ENCODE measurements at places on chromosomes 11 and 22.

GRCh38 chr22:42962295-42963230, 52.4 kb downstream of the PACSIN2 start:
- peaks cover 82% of the 10 kb centered on the region for H3K4me1 ChIP-seq
- peaks cover 12% of the 10 kb centered on the region for H3K36me3 ChIP-seq
- H3K27me3 ChIP-seq, result peaks cover 15% of the 10 kb centered on the region
- H3K27ac ChIP-seq, result no peak overlapping the region
- H3K4me3 ChIP-seq, result no peak overlapping the region

DNA sequence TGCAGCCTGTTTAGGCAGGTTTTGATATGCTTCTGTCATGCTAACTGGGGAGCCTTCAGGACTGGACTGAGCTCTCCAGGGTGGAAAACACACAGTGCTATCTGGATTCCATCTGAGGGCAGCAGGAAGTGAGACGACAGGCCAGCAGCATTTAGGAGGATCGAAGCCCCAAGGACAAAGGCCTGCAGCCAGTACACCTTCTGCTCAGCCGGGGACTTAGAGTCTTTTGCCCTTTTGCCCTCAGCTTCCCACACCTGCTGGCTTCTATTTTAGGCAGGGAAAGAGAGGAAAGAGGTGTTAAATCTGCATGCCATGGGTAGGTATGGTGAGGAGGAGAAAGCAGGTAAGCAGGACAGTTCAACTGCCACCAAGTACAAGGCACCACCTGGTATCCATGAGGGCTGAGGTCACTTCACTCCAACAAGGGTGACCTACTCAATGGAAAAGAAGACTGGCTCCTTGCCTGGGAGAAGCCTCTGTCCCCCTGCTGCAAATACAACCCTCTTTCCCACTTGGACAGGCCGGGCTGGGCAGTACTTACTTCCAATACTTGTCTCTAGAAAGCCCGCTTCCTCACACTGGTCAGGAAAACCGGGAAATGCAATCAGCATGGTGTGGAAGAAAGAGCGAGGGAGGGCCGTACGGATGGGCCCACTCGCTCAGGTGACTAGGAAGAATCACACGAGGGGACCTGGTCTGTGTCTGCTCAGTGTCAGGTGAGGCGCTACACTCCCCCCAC, 12.3 kb downstream of the LARGE2 start:
- DNase-seq, result no peak
- no peaks in the 10 kb centered on the region for H3K4me1 ChIP-seq
- peaks cover 7% of the 10 kb centered on the region for H3K27me3 ChIP-seq
- H3K4me3 ChIP-seq, result no peak overlapping the region

DNA sequence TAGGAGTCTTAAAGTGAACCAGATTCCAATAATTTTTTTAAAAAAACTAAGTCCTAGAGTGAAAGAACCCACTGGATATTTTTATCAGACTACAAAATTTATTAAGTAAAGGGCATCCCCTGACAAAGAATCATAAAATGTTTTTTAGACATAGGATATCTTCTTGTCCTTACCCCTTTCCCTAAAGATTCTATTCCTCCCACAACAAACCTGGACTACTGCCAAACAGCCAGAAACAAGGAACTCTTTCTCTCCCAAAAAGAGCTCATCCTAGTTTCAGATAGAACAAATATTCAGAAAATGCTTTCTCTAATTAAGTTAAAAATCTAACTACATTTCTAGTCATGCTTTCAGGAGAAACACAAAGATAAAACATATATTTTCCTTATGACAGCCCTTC, 327.1 kb downstream of the FAM181B start:
- H3K27me3 ChIP-seq, result peaks cover 1% of the 10 kb centered on the region
- DNase-seq, result no peak
- no peaks in the 10 kb centered on the region for H3K36me3 ChIP-seq
- H3K4me3 ChIP-seq, result no peak overlapping the region
- no peaks in the 10 kb centered on the region for H3K4me1 ChIP-seq

DNA sequence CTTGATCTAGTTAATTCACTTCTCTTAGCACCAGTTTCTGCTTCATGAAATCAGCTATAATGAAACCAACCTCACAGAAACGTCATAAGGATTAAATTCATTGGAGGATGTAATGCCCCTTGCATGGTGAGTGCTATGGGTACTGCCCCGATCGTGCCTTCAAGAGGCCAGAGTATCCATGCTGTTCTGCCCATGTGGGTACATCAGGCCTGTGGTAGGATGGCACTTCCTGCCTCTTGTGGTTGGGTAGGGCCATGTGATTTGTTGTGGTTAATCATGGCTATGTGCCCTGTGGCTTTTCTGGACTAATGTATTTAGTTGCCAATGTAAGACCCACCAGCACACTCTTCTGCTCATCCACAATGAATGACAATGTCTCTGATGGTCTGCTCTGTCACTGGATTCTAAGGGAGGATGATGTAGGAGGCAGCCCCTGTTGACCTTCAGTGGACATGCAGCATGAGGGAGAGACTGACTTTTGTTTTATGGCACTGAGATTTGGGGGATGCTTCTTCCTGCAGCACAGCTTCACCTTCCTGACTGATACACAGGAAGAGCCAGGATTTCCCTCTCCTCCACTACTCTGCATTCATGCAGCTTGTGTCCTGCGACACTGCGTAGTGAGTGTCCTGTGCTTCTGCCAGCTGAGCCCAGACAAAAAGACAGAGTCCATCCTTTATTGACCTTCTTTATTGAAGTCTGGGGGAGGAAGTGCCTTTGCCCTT, 66.2 kb downstream of the DHCR7 start:
- DNase-seq, result no peak
- no peak overlapping the region for H3K4me3 ChIP-seq
- no peaks in the 10 kb centered on the region for H3K4me1 ChIP-seq
- H3K36me3 ChIP-seq, result peaks cover 4% of the 10 kb centered on the region

DNA sequence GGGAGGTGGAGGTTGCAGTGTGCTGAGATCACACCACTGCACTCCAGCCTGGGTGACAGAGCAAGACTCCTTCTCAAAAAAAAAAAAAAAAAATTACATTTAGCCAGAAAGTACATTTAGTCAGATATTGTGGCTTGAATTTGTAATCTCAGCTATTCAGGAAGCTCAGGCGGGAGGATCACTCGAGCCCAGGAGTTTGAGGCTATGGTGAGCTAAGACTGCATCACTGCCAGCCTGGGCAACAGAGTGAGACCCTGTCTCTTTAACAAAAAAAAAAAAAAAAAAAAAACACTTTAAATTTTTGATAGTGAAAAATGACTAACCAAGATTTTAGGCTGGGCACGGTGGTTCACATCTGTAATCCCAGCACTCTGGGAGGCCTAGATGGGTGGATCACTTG, 27.3 kb downstream of the MRTFA start:
- no peaks in the 10 kb centered on the region for H3K36me3 ChIP-seq
- DNase-seq, result no peak
- no peak overlapping the region for H3K27ac ChIP-seq
- H3K4me3 ChIP-seq, result no peak overlapping the region
- H3K4me1 ChIP-seq, result peaks cover 18% of the 10 kb centered on the region

DNA sequence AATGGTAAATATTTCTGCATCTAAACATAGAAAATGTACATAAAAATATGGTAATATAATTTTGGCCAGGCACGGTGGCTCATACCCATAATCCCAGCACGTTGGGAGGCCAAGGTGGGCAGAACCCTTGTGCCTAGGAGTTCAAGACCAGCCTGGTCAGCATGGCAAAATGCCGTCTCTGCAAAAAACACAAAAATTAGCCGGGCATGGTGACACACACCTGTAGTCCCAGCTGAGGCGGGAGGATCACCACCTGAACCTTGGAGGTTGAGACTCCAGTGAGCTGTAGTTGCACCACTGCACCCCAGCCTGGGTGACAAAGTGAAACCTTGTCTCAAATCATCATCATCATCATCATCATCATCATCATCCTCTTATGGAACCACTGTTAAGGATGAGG, 230.6 kb upstream of the NCAM1 start:
- no peak overlapping the region for H3K27ac ChIP-seq
- H3K4me3 ChIP-seq, result no peak overlapping the region
- DNase-seq, result no peak
- no peaks in the 10 kb centered on the region for H3K27me3 ChIP-seq

GRCh38 chr22:31248138-31248745, 36.1 kb downstream of the LIMK2 start:
- peaks cover 51% of the 10 kb centered on the region for H3K4me1 ChIP-seq
- peak overlapping the region; percentile 43 for H3K27ac ChIP-seq
- peaks cover 16% of the 10 kb centered on the region for H3K36me3 ChIP-seq
- peak; percentile 28 for DNase-seq

GRCh38 chr22:22552630-22553029, 6.4 kb downstream of the PRAME start:
- H3K4me1 ChIP-seq, result no peaks in the 10 kb centered on the region
- H3K36me3 ChIP-seq, result no peaks in the 10 kb centered on the region
- no peak overlapping the region for H3K4me3 ChIP-seq
- H3K27me3 ChIP-seq, result peaks cover 3% of the 10 kb centered on the region

- H3K36me3 ChIP-seq, result no peaks in the 10 kb centered on the region
- H3K4me3 ChIP-seq, result no peak overlapping the region
These were observed 35.3 kb upstream of the KIRREL3 start for GRCh38 chr11:127035824-127036223.

DNA sequence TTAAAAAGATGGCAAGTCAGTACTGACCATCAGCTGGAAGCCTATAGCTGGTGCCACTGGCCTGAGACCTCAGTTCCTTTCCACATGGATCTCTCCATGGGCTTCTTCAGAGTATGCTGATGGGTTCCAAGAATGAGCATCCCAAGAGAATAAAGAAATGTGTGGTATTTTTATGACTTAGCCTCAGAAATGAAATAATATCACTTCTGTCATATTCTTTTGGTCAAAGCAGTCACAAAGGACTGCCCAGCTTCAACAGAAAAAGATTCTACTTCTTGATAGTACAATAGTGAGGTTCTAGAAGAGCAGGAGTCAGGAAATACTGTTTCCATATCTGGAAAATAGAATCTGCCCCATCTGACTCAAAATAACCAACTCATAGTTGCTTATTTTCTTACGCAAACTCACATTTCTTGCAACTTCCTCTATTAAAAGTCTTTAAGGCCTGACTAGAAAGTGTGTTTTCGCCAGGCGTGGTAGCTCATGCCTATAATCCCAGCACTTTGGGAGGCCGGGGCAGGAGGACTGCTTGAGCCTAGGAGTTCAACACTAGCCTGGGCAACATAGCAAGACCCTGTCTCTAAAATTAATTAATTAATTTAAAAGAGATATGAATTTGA, 116.9 kb downstream of the SIK3 start:
- no peak overlapping the region for H3K4me3 ChIP-seq
- no peak for DNase-seq
- peaks cover 4% of the 10 kb centered on the region for H3K36me3 ChIP-seq
- no peak overlapping the region for H3K27ac ChIP-seq
- H3K4me1 ChIP-seq, result peaks cover 16% of the 10 kb centered on the region

- peaks cover 11% of the 10 kb centered on the region for H3K27me3 ChIP-seq
- DNase-seq, result no peak
- no peak overlapping the region for H3K4me3 ChIP-seq
- H3K4me1 ChIP-seq, result peaks cover 4% of the 10 kb centered on the region
These were observed 10.0 kb downstream of the TMEM132A start for GRCh38 chr11:60934124-60934789.

- H3K36me3 ChIP-seq, result peaks cover 2% of the 10 kb centered on the region
- H3K4me1 ChIP-seq, result peaks cover 4% of the 10 kb centered on the region
- peaks cover 6% of the 10 kb centered on the region for H3K27me3 ChIP-seq
- H3K27ac ChIP-seq, result no peak overlapping the region
These were observed 1.2 kb upstream of the CXCR5 start for GRCh38 chr11:118882491-118882890.

DNA sequence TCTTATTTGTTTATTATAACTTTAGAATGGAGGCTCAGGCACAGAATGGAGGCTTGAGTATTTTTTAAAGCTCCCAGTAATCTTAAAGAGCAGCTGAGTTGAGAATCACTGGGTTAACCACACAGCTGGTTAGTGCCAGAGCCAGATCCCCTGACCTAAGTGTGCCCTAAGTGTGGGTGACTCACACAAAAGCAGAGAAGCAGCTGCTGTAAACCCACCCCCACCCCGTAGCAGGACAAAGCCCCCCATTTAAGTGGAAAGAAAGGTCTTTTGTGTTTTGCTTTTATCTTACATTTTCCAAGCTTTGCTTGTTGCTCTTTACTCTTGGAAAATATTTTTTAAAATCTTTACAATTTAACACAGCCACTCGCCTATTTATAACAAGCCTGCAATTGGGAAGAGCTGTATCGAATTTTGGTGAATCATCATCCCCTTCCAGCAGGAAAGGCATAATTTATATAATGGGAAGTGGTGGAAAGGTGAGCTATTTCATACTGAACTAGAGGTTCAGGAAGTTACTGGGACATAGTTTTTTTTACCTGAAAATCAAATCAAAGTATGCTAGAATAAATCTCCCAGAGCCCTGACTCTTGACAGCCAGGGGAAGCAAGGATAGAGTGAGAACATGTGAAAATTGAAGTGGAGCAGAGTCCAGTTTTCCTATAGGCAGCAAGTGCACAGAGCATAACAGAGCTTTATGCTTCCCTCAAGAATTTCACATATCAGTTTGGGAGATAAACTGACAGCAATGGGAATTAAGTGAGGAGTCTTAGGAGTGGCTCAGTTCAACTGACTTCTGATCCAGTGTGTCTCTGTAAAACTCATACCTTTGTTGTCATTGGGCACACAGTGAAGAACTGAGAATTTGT, 405.7 kb downstream of the AASDHPPT start:
- H3K36me3 ChIP-seq, result no peaks in the 10 kb centered on the region
- H3K27me3 ChIP-seq, result no peaks in the 10 kb centered on the region
- H3K27ac ChIP-seq, result no peak overlapping the region

DNA sequence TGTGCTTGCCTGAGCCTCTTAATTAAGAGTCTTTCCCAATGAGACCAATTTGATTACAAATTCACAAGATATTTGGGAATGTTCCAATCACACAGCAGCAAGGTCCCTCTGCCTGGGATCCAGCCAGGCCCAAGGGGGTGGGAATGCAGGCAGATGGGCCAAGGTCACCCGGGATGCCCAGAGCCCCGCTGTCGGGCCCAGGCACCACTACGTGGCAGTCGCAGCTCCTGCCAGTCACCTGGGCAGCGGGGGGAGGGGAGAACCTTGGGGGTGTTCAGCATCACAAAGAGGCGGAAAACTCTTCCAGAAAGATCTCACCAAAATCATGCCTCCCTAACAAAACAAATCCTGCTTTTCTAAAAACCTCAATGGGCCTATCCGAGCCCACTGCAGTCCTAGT, 30.9 kb downstream of the PPM1F start:
- peaks cover 3% of the 10 kb centered on the region for H3K4me1 ChIP-seq
- H3K27me3 ChIP-seq, result peaks cover 4% of the 10 kb centered on the region
- H3K4me3 ChIP-seq, result no peak overlapping the region
- no peak for DNase-seq

GRCh38 chr11:27701355-27702105, 1.3 kb upstream of the BDNF start:
- peaks cover 15% of the 10 kb centered on the region for H3K4me1 ChIP-seq
- H3K36me3 ChIP-seq, result no peaks in the 10 kb centered on the region
- no peak for DNase-seq
- no peak overlapping the region for H3K27ac ChIP-seq
- H3K27me3 ChIP-seq, result peaks cover 15% of the 10 kb centered on the region
- peak overlapping the region; percentile 92 for H3K4me3 ChIP-seq

DNA sequence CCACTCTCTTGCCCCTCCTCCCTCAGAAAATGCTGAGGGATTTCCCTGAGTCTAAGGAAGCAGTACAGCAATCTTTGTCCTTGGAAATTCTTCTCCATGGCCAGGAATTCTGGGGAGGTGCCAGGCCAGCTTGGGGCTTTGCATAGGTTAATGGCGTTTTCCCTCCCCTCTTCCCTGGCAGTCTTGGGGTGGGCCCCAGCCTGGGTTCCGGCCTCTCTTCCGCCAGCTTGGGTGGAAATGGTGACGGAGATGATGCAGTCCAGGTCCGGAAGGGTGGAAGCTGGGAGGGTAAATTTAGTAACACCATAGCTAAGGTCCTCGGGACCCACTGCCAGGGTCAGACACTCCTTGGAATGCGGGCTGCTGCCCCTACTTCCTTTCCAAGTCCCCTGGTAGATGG, 5.0 kb downstream of the PHLDB1 start:
- no peak for DNase-seq
- peaks cover 18% of the 10 kb centered on the region for H3K27me3 ChIP-seq
- no peak overlapping the region for H3K4me3 ChIP-seq
- peaks cover 27% of the 10 kb centered on the region for H3K4me1 ChIP-seq
- peaks cover 23% of the 10 kb centered on the region for H3K36me3 ChIP-seq
